ENCODE measurements at places on chromosomes 12 and 14.

DNA sequence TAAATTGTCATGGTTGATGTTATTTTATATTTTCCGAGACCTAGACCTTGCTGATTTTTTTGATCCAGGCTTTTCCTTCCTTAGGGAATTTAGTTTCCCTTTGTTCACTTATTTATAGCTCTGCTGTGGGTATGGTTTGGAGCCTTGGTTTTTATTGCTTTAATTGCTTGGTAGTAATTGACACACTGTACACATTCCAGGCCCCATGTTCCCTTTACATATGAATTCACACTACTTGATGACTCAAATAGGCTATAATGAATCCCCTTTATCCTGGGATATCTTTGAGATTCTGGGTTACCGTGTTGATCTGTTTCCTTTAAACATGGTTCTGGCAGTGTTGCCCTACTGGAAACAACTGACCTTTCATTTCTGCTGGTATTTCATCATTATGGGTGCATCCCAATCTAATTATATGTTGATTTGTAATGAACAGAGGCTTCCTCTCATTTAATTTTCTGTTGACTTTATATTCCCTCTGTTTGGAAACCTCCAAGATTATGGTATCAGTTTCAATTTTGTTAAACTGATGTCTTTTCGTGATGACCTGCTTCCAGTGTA is 424.0 kb downstream of the RAD51B start:
- DNase-seq = no peak

DNA sequence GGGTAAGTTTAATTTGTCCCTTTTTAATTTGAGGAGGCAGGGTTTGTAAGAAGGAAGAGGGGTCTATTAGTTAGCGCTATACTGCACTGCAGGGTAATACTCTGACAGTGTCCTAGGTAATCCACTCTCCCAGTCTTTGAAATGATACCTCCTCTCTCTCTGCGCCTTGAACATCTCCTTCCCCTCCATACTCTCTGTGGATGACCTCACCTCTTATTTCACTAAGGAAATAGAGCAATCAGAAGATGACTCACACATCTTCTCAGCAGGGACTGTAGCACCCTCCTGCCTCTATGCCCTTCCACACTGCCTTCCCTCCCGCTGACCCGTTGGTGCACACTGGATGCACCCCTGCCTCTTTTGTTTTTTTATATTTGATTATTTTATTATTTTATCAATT is 94.2 kb downstream of the GRIP1 start:
- DNase-seq = no peak

DNA sequence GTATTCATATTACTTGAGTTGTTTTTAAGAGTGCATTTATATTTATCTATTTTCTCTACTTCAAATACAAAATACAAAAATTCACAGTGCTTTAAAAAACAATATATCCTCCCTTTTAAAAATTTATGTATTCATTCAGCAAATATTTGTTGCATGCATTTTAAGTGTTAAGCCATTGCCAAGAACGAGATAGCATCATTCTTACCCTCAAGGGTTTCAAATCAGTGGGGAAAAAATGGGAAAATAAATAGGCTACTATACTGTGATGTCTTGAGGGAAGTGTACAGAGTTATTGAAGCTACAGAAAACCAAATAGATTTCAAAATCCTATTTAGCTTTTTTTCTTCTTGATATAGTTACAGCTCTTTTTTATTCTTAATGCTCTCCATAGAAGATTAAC is 23.2 kb downstream of the MRPS35 start:
- no peak for DNase-seq

DNA sequence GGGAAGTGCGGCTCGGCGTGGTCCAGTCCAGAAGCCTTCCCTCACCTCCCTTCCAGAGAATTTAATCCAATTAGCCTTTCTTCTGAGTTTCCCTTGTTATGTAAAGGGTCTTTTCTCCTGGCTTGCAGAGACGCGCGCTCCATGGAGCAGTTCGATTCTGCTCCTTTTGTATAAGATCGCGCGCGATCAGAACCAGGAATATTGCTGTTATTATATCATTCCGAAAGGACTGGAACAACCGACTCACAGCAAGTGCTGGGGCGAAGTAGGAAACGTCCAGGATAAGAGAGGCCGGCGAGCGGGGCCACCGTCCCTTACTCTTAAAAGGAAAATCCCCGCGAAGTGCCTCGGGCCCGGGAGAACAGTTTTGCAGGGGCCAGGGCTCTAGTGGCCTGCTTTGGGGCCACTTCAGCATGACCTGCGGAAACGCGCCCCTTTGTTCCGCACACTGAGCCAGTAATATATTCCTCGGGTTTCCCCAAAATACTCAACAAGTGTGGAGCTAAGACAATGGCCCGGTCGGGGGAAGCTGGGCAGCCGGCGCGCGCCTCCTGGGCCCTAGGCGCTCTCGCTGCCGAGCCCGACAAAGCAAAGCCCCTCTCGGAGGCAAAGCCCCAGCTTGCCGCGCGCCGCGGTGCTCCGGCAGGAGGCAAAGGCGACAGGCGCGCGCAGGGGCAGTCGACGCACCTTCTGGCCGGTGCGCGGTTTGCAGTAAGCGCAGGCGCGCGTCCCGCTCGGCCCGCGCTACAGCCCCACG is 2.9 kb downstream of the RFX4 start:
- DNase-seq = no peak

GRCh38 chr14:99757331-99758070 is 35.7 kb upstream of the EML1 start:
- DNase-seq = no peak

GRCh38 chr14:64569138-64569631 is 19.4 kb downstream of the PPP1R36 start:
- no peak for DNase-seq

DNA sequence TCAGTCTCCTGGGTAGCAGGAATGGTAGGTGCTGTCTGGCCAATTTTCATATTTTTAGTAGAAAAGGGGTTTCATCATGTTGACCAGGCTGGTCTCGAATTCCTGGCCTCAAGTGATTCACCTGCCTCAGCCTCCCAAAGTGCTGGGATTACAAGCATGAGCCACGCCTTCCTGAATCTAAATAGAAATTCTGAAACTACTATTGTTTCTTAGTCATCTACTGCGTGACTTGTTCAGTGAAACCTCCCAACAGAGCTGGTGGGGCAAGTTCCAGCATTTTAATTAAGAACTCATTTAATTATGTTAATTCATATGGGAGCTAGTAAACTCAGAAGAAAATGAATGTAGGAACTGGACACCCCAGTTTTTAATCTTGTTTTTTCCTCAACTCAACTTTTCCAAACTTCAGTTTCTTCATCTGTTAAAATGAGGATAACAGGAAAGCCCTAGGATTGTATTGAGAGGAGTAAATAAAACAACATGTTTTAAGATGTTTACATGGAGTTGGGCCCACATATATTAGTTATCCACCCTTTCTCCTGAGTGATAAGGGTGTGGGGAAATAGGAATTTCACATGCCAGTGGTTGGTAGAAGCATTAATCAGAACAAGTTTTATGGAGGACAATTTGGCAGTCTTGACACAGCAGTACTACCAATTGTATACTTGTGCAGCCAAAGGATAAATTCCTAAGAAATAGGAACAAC is 335.8 kb upstream of the E2F7 start:
- no peak for DNase-seq

GRCh38 chr14:102125546-102125945 is 14.2 kb upstream of the WDR20 start:
- DNase-seq = no peak

DNA sequence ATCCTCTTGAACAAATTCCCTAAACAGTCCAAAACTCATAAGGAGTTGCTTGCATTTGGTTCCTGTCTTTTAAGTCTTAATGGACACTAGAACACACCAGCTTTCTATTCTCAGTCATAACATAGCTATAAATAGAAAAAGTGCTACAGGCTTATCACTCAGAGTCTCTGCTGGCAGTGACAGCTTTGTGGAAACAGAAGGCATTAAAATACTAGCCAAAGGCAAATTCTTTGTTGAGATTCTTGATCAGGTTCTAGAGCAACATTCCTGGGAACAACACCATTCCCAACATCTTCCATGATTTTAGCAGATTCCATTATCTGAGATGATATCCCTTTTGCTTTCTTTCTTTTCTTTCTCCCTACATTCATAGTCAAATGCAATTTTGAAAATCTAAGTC is 207.7 kb upstream of the PLEKHG7 start:
- DNase-seq = no peak

DNA sequence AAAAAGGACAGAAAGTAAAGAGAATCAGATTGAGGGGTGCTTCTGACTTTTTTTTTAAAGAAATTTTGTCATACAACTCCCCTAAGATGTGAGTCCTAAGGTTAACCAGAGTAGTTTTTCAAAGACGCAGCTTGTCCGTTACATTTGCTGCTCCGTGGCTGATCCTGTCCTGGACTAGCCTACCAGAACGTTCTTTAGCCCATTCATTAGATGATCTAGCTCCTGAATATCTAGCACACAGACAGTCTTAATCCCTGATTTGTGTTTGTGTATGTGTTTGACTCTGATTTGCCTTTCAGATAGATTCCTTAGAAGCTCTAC is 60.3 kb downstream of the SAMD4A start:
- no peak for DNase-seq

- DNase-seq = no peak
Observed at GRCh38 chr12:74918291-74918690, 291.3 kb downstream of the KCNC2 start.

- DNase-seq = no peak
Observed at GRCh38 chr14:100868621-100869370, 34.7 kb downstream of the RTL1 start.

- no peak for DNase-seq
Observed at GRCh38 chr12:122161682-122162081, 12.3 kb downstream of the IL31 start.

GRCh38 chr14:79585845-79586244 is 625.5 kb downstream of the DIO2 start:
- DNase-seq = no peak

DNA sequence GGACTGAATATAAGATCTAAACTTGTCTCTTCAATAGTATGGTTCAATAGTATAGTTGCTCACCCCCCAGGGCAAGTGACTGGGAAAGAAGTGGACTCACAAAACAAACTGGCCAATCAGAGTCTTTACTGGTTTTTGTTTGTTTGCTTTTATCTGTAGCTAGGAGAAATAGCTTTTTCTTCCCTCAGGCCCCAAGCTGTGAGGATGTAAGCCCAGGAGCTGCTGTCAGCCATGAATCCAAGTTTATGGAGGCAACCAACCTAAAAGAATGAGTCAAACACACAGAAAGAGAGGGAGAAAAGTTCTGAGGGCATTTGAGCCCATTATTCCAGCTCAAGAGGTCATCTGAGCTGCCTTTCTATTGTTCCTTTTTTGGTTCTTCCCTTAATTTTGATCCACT is 375.3 kb downstream of the BCAT1 start:
- DNase-seq = no peak

DNA sequence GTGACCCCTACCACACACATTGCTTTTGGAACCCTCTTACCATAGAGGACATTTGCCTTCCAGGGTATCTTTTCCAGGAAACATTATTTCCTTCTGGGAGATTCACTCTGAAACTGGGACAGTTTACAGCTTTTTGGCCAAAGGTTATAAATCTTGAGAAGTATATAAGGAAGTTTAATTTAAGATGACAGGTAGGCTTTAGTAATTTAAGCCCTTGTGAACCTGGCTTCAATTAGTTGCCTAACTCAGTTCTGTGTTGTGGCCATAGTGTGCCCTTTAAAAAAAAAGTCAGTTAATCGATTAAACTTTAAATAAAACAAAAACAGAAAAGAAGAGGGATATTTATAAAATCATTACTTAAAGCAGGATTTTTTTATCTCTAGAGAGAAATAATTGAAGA is 142.9 kb downstream of the NAV3 start:
- no peak for DNase-seq

Measured in Kasumi-1 (cell line).